ENCODE measurements at places on chromosomes 2 and 18.

DNA sequence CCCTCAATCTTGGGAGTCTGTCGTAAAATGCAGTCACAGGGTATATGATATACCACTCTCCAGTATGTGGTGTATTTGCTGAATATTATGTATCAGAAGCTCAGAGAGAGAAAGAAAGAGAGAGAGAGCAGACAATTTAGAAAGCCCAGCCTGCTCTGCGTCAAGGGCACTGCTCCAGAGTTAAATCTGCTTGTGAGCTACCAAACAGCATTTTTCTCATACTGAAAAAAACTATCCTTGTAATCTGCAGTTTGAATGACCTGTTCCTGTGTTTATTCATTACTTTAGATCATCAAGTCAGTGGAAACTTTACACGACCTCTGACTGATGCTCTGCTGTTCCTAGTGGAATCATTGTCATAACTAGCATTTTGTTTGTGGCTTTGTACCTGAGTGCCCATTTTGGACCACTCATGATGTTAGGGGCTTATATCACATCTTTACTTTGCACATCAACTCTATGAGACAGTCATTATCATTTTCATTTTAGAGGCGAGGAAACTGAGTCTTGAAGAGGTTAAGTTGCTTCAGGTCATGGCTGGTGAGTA lies 89.2 kb upstream of the PELI1 start:
- DNase-seq = no peak

DNA sequence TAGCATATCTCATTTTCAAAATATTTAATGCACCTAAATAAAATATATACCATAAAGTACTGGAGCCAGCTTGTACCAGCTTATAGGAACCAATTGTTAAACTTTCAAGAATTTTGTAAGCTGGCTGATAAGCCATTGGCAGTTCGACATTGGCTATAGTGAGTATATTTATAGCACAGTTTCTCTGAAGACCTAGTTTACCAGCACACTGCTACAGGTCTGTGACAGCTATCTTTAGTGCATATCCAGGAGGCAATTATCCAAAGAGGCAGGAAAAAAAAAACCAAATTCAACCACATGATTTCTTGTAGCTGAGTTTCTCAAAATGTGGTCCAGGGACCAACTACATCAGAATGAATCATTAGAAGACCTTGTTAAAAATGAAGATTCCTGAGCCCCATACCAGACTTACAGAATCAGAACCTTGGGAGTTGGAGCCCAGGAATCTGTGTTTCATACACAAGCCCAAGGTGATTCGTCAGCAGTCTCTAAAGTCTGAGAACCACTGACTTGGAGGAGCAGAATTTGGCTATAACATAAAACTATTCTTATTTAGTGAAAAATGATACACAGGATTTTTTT lies 279.0 kb upstream of the NRP2 start:
- no peak for DNase-seq

DNA sequence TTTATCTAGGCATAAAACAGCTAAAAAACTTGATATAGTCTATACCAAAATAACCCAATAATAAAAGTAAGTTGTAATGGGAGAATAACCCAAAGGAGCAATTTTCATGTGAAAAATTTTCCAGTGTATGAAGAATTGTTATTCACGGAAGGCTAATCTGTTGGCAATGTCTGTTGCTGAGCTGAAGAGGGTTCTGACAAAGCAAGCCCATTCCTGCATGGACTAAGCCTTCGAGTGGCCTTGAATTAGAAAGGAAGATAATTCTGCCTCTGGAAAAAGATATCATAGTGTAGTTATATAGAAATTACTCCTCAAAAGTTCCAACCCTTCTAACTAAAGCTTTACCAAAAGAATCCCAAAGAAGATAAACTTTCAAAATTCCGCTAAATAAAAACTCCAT lies 101.5 kb downstream of the MAP2 start:
- DNase-seq = no peak

GRCh38 chr18:61669320-61669719 lies 223.5 kb downstream of the RNF152 start:
- no peak for DNase-seq

DNA sequence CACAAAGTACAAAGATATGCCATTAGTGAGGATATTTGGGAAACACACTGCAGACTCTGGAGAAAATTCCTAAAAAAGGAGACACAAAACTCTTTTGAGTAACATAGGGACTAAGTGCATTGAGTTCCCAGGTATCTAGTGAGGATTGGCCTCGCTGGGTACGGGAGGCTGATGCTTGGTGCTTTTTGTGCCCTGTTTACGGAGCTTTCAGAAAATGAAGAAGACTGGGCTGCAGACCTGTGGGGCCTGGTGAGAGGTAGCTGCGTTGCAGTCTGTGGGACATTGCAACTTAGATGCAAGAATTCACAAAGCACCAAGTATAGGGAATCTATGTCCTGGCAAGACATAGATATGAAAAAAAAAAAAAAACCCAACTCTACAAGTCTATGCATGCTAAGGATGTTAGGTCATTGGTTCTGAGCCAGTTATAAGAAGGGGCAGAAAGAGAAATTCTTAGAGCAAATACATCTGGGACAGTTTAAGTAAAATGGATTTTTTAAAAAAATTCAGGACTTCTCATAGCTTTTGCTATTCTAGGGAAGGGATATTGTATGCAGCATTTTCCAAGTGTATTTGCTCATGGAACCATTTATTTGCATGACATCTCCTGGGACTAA lies 156.0 kb downstream of the SLC4A3 start:
- DNase-seq = no peak

DNA sequence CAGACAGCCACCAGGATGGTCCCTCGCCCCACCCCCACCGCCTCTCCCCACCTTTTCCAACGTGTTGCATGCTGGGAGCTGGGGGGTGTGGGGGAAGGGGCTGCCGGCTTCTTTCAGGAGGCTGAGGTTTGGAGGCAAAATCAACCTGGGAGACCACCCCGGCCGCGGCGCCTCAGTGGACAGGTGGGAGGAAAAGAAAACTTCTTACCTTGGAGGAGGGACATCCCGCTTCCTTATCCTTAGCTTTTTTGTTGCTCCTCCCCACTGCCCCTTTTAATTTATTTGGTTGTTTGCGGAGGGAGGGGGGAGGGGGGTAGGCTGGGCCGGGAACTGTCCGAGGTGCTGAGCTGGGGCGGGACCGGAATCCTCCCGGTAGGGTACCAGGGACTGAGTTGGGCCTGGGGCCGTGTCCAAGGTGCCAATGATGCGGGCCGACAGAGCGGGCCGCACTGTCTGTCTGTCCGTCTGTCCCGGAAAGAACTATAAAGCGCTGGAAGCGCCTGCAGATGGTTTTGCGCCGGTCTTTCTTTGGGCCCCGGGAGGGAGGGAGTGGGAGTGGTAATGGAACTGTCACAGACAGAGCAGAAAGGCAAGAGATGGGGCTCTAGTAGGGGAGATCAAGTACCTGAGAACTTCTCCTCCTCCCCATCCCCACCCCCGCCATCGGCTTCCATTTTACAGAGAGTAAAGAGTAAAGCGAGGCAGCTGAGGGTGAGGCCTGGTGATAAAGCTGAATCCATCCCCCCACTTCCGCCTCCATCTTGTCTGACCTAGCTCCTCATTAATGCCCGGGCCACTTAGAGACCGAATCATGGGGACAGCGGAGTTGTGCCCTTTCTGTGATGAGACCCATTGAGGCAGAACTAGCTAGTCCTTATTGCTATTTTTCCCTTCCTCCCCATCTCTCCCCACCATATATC lies 2.4 kb downstream of the CDK5R2 start:
- DNase-seq = no peak

DNA sequence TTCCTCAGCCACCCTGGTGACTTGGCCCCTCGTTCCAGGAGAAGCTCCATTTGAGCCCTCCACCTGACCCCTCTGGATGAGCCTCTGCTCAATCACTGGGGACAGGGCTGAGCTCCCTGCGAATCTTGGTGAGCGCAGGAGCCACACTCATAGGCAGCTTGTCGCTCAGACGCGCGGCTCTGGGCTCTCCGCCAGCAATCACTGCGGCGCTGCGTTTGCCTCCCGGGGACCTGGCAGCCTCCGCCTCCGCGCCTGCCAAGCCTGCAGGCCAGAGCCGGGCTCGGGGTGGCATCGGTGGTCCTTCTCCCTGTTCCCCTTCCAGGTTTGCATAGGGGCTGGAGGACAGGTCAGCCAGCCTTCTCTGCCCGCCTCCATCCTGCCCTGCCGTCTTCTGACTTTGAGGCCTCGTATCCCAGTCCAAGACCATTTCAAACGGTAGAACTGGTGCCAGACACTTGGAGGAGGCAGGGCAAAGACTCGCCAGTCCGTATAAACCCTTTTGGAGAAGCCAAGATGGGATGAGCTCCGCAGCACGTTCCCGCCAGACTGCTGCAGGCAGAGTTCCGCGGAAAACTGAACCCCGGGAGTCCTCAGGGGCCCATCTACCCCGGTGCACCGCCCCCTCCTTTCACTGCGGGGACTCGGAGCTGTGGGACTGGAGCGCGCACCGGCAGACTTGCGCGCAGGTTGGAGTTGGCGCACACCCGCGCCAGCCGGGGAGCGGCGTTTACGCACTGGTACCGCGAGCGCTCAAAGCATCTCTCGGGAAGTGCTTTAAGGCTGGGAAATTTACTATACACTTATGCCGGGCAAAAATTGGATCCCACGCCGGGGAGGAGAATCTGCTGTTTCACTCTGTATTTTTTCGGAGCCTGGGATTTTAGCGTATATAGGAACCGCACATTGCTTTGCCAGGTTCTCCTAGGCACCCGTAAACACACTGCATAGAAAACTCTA lies 1.1 kb upstream of the TACR1 start:
- no peak for DNase-seq

GRCh38 chr2:69524799-69525198 lies 87.6 kb upstream of the NFU1 start:
- DNase-seq = no peak

DNA sequence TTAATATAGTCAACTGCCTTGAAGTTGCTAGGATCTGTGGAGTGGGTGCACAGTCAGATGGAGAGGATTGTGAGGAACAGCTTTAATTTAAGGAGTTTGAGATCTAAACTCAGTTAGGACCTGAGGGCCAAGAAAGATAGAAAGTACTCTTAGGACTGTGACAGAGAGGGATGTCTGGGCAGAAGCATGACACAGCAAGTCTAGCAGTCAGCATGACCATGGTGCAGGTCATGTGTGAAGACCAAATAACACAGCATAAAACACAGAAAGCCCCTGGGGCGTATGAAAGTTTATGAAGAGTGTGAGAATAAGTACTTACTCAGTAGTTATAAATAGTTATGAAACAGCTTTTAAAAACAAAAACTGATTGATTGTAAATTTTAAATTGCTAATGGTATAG lies 107.2 kb downstream of the GALNT1 start:
- DNase-seq = no peak

GRCh38 chr2:43759195-43759594 lies 14.6 kb upstream of the DYNC2LI1 start:
- DNase-seq = no peak

DNA sequence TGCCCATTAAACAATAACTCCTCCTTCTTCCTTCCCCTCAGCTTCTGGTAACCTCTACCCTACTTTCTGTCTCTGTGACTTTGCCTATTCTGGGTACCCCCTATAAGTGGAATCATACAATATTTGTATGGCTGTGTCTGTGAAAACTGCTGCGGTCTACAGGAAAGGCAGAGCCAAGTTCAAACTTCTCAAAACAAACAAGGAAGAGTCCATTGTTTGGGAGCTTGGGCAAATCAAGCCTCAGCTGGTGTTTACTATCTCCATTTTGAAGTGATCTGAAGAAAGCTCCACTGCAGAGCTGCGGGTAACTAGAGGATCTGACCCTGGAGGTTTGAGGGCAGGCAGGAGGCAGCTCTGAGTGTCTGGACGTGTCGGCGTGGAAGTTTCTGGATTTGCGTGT lies 48.6 kb upstream of the DAPL1 start:
- no peak for DNase-seq

DNA sequence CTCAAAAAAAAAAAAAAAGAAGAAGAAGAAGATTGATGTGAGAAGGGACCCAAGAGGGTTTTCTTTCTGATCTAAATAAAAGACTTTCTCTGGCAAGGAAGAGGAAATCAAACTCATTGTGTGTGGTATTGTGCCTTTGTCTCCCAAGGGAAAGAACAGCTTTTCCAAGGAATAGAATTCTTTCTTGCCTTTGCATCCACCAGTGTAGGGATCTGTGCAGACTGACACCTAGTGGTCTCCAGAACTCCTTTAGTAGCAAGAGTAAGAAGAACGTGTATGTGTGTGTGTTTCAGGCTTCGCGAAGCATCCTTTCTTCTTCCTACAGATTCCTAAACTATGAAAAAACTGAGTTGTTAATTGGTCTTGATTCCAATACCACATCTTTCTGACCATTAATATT lies 33.5 kb upstream of the CRIM1 start:
- DNase-seq = no peak

- DNase-seq = no peak
Measured at GRCh38 chr2:57602733-57603132, 443.9 kb upstream of the VRK2 start.

DNA sequence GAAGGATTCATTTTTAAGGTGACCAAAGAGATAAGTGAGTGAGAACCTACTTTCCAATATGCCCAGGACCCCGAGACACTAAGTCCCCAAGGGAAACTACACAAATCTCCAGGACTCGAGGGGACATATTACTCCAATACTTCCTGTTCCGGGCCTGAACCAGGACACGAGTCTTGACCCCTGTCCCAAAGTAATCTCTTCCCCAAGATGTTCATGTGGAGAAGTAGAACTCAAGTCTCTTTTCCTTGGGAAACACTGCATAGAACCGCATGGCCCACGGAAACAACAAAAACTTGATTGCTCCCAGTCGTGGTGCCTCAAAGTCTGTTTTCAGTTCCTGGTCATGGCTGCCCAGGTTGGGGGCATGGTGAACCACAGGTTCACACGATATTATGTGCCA lies 87.2 kb upstream of the ZEB2 start:
- no peak for DNase-seq

DNA sequence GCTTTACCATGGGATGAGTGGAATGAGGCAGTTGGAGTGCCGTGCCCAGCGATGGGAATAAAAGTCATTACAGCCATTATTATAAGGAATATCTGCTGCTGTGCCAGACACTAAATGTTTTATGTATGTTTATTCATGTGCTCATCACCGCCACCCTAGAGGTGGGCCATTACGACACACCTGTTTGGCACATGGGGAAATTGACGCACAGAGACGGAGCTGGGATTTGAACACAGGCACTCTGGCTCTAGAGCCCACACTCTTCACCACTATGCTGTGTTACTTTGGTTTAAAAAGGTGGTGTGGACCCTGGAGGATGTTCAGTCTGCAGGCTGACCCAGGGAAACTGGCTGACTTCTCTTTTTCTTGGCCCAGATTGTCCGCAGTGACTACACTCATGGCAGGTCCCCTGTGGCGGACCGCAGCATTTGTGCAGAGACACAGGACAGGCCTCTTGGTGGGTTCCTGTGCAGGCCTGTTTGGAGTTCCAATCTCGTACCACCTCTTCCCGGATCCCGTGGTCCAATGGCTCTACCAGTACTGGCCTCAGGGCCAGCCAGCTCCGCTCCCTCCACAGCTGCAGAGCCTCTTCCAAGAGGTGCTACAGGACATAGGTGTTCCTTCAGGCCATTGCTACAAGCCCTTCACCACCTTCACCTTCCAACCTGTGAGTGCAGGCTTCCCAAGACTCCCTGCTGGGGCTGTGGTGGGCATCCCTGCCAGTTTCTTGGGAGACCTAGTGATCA lies 1.6 kb downstream of the TMEM177 start:
- DNase-seq = no peak

GRCh38 chr18:14085770-14086457 lies 46.3 kb downstream of the ZNF519 start:
- no peak for DNase-seq

- DNase-seq = no peak
Measured at GRCh38 chr2:69811018-69811417, 18.4 kb upstream of the GMCL1 start.
